ENCODE measurements at places on chromosomes 12 and 14.
A peak's percentile ranks its signal among the peaks of the same experiment; 100 is the strongest.

- DNase-seq = no peak
Measured at GRCh38 chr14:49493557-49493956, 92.6 kb downstream of the RPS29 start.

- no peak for DNase-seq
Measured at GRCh38 chr12:110540048-110540447, 37.9 kb downstream of the RAD9B start.

DNA sequence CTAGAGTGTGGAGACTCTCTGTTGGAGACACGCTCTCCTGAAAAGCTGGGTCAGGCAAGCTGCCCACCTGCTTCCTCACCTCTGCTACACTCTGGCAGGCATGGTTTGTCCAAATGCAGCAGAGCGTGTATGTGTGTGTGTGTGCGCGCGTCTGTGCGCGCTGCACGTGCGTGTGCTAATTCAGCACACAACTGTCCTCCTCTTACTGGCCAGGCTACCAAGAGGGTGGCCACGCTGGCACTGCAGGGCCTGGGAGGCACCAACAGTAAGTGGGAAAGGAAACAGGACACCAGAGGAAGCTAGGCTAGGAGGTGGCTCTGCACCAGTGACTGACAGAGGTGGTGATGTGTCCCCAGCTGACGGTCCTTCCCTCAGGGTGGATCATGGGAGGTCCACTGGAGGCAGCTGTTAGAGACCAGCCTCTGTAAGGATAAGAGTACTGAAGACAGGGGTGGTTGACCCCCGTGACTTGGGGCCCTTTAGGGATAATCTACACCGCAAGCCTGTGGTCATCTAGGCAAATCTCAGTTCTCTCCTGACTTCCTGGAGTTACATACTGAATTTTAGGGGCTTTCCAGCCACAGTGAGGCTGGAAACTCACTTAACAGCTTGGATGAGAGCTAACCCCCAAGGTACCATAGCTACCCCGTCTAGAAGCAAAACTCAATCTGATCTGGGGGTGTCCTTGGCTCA lies 15.6 kb upstream of the TFCP2 start:
- peak; percentile 45 for DNase-seq

GRCh38 chr14:76958980-76959710 lies 69.4 kb downstream of the IRF2BPL start:
- DNase-seq = peak; percentile 83

GRCh38 chr12:87381742-87382141 lies 647.5 kb downstream of the C12orf50 start:
- peak; percentile 0 for DNase-seq

GRCh38 chr14:63387711-63388110 lies 69.0 kb upstream of the GPHB5 start:
- no peak for DNase-seq

GRCh38 chr14:76574416-76575095 lies 186.7 kb upstream of the VASH1 start:
- no peak for DNase-seq

- DNase-seq = no peak
Measured at GRCh38 chr14:76034566-76034965, 49.0 kb downstream of the IFT43 start.

GRCh38 chr14:70189456-70190077 lies 816 bp upstream of the SLC8A3 start:
- no peak for DNase-seq

DNA sequence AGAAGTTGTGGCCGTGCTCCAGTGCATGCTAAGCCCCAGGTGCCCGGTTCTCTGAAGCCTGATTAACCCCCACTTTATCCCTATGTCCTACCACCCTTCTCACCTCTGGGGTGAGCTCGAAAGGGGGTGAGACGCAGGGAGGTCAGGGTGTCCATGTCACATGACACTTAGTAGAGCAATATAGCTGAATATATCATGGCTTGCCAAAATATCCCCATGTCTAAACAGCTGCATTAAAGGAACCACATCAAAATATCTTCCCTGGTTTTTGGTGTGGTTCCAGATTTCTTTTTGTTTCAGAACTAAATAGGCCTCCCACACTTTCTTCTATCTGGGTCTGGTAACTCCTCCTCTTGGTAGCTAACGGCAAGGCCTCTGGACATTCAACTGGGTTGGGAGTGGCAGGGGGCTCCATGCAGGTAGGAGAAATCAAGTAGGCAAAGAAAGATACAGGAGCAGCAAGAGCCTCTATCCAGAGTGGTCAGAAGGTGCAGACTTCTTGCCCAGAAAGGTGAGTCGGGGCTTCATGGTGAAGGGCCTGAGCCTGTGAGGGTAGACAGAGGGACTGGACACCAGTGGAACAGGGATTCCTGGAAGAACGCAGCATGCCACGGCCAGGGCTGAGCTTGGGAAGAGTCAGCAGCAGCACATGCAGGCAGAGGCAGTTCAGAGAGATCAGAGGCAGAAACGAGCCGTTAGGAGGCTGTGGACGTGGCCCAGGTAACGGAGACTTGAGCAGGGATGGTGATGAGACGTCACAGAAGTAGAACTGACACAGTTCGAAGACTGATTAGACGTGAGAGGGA lies 202.8 kb upstream of the DIO3 start:
- no peak for DNase-seq

DNA sequence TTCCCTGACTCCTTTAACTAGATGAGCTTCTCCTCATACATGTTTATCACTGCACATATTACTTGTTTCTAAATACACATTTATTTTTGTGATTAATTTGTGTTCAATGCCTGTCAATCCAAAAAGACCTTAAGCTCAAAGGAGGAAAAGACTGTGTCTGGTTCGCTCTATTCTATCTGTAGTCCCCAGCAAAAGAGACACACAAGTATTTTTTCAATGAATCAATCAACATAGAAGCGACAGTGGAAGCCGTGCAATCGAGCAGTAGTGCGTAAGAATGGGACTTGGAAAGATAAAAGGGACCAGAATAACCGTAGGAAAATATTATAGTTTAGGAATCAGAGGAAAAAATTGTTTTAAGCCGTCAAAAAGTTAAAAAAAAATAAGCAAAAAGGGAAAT lies 951 bp downstream of the WDHD1 start:
- no peak for DNase-seq

DNA sequence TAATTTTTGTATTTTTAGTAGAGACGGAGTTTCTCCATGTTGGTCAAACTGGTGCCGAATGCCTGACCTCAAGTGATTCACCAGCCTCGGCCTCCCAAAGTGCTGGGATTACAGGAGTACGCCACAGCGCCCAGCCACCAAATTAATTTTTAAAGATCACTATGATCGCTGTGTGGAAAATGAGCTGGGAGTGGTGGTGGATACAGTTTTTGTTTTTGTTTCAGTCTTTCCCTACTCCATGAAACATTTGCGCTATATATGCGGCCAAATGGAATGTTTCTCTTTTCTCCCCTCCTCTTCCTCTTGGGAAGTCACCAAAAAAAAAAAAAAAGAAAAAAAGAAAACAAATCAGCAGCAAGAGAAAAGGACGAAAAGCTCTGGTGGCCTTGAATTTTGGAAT lies 20.8 kb upstream of the P2RX4 start:
- no peak for DNase-seq

DNA sequence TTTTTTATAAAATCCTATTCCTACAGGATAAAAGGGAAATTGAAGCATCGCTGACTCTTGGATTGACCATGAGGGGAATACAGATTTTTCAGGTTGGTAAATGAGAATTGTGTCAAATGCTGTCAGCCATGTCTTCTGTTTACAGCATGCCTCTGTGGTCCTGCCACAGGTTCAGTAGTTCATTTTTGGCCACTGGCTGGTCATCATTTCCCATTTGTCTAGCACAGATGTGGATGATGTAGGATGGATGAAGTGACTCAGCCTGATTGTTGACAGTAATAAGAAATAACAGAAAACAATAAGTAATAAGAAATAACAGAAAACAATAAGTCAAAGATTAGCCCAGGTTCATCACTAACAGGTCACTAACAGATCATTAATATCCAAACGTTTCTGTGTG lies 59.8 kb downstream of the FRMD6 start:
- no peak for DNase-seq

GRCh38 chr12:42585841-42586216 lies 3.7 kb downstream of the PRICKLE1 start:
- peak; percentile 19 for DNase-seq

- DNase-seq = no peak
Measured at GRCh38 chr12:1470051-1470450, 124.3 kb downstream of the FBXL14 start.

- no peak for DNase-seq
Measured at GRCh38 chr12:20482491-20483054, 114.2 kb downstream of the PDE3A start.

DNA sequence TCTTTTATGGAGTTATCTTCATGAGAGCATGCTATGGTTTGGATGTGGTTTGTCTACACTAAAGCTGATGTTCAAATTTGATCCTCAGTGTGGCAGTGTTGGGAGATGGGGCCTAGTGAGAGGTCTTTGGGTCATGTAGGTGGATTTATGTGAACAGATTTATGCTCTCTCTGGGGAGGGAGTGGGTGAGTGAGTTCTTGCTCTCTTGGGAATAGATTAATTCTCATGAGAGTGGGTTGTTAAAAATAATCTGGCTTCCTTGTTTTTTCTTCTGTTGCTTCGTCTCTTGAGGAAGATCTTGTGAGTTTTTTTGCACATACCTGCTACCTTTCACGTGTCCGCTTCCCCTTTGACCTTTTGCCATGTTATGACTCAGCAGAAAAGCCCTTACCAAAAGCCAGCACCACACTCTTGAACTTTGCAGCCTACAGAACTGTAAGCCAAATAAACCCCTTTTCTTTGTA lies 20.5 kb downstream of the DERA start:
- no peak for DNase-seq

DNA sequence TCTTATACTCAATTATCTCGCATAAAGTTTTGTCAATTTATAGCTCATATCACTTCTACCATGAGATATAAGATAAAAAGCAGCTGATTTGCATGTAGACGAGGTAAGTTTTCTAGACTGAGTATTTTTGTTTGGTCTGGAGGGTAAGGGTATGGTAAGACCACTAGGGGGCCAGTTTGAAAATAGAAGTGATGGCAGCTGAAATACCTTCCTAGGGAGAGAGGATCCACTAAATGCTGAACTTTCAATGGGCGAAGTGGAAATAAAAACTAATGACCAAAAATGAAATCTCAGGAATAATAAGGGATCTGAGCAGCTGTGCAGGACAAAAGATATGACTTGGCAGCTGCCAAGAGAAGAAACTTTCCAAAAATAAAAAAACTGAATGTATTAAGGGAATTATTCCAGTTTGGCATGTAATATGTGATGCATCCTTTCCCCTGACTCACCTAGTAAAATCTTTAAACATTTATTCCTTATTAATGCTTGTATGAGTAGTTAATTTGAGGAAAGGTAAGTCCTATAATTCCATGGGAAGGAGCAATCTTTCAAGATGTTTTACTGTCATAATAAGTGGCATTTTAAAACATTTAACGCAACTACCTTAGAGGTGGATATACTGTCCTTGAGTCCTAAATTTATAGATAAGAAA lies 754.5 kb downstream of the C12orf50 start:
- DNase-seq = no peak

GRCh38 chr12:5200278-5201087 lies 156.8 kb downstream of the KCNA5 start:
- no peak for DNase-seq

DNA sequence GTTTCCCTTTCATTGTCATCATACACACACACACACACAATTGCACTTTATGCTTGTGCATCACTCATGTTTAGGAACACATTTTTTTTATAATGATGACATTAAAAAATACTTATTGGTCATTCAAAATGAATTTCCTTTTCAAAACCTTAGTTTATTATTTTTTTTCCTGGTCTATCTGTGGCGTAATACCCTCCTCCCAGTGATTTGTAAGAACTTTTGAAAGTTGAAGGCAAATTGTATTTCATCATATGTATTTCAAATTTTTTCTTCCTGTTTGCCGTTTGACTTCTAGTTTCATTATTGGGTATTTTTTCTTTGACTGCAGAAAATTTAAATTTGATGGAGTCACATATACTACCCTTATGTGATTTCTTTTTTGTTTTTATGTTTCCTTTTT lies 2.5 kb upstream of the LRRK2 start:
- peak; percentile 88 for DNase-seq

- no peak for DNase-seq
Measured at GRCh38 chr14:85590784-85591183, 60.8 kb downstream of the FLRT2 start.

DNA sequence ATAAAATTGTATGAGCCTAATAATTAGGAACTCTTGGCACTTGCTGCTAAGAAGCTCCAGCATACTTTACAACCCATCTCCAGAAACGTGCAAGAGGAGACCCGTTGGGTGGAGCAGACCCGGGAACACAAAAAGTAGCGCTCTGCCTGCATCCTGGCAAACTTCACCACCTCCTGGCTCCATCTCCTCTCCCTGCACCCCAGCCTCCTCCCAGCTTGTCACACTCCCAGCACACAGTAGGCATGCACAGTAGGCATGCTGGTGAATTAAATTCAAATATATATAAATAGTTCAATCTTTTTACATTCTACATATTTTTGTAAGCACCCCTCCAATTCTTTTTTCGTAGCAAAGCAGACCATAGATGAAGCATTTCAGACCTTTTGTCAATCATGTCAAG lies 1.2 kb downstream of the VSIG10 start:
- no peak for DNase-seq

DNA sequence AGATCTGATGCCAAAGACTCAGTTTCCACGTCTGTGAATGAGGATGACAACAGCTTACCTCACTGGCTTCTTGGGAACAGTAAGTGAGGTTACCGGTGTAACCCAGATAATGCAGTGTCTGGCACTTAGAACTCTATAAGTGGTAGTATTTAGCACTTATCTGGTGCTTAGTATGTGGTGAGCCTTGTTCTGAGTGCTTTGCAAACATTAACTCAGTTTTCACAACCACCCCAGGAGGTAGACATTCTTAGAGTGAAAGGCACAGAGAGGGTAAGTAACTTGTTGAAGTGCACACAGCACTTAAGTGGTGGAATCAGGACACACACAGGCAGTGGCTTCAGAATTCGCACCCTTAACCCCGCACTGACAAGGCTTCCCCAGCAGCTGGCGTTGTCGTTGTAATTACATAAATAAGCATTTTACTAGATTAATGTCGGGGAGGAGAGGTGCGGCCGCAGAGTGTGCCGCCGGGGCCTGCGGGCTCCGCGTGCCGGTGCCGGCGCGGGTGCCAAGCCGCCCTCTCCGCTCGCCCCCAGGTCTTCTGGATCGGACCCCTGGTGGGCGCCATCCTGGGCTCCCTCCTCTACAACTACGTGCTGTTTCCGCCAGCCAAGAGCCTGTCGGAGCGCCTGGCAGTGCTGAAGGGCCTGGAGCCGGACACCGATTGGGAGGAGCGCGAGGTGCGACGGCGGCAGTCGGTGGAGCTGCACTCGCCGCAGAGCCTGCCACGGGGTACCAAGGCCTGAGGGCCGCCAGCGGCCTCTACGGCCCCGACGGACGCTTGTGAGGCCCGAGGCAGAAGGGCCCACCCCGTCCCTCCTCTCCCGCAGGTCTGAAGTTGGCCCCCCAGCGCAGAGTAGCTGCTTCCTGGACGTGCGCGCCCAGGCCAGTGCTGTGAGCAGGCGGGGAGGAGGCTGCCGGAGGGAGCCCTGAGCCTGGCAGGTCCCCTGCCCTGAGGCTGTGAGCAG lies 4.6 kb downstream of the AQP2 start:
- DNase-seq = no peak

- DNase-seq = no peak
Measured at GRCh38 chr14:81281332-81281731, 60.6 kb upstream of the GTF2A1 start.

GRCh38 chr14:83707056-83707455 lies 1822.9 kb upstream of the FLRT2 start:
- DNase-seq = no peak
